Posterior vena cava (tissue), 2 donors: ENCODE measurements at places on chromosomes 6 and 20.

- no peak for DNase-seq
These were observed 95.1 kb upstream of the FOXP4 start for GRCh38 chr6:41451039-41451438.

DNA sequence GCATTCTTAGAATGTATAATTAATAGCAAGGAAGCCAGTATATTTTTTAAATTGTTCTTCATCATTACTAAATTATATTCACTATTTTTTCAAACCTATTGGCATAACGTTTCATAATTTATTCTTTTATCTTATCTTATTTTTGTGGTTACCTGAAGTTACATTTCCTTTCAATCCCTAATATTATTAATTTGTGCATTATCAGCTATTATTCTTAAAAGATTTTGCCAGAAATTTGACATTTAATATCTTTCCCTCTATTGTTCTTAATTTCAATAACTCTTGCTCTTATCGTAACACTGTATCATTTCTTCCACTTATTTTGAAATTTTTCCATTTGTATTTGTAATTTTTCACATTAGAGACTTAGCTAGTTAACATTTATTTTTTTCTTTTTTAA is 18.4 kb downstream of the OR14J1 start:
- no peak for DNase-seq

DNA sequence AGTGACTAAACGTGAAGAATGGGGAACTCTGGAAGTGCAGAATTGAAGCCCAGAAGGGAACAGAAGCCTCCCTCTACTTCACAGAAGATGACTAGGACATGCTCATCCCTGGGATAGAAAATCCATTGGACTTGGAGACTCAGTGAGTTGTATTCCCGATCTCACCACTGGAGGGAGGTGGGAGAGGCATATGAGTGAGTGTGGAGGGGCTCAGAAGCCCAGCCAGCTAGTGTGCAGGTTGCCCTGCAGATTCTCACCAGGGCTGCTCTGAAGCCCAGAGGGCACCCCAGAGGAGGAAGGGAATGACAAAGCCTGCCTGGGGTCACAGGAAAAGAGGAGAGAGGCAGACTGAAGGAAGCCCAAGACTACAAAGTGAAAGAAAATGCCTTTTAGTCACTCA is 42.1 kb upstream of the HLA-E start:
- DNase-seq, result no peak

DNA sequence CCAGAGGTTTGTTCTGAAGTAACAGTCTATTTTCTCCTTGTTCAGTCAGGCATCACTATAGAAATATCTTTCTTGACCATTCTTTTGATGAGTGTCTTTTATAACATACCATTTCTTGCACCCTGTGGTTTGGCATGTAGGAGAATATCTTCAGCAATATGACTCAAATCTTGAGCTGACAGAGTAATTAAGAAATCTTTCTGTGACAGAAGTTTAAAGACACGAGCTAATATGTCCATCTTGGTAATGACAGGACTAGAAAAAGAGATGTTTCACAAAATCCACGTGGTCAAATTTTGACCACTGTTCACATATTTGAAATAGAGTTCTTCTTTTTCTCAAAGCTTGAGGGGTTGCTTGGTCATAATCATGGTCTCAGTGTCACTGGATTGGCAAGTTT is 149.9 kb downstream of the MYB start:
- no peak for DNase-seq

DNA sequence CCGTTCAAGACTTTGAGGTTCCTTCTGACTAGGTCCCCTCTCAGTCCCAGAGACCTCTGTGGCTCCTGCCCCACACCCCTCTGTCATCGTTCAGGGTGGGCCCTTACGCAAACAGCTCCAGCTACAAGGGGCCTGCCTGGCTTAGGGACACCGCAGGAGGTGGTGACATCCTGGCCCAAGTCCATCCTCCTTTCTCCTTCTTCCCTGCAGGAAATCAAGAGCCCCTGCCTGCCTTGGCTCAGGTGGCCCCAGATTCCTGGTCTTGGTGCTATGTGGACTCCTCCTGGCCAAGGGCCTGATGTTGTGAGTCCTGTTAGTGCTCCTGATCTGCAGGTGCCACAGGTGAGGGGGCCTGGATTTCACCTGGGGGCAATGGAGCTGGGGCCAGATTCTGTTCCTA is 8.1 kb downstream of the TREML4 start:
- no peak for DNase-seq

DNA sequence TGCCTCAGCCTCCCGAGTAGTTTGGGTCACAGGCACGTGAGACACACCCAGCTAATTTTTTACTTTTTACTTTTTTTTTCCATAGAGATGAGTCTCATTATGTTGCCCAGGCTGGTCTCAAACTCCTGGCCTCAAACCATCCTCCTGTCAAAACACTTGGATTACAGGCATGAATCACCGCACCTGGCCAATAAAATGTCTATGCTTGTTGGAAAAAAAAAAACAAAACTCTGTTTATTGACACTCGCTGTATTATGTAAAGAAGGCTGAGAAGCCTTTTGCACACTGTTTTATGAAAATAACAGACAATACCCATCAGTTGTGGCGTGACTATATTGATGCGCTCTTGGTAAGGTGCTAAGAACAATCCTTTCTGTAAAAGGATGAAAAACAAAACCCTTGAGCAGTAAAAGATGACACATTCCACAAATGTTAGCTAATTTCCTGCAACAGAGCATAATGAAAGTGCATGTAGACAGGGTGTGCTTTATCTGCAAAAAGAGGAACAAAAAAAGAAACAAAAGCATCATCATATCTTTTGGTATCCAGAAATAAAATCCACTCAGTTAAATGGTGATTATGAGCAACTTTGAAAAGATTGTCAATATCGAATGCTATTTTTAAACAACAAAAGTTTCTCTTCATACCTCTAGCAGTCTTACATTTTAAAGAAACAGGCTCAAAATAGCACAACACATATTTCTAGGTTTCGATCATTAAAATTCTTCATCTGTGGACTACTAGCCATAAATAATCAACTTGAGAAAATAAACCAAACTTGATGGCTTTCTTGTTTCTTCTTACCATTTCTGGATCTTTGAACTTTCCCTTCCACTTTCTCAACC is 108.3 kb upstream of the PHACTR1 start:
- no peak for DNase-seq

- no peak for DNase-seq
These were observed 32.3 kb upstream of the GATA5 start for GRCh38 chr20:62507991-62508640.

DNA sequence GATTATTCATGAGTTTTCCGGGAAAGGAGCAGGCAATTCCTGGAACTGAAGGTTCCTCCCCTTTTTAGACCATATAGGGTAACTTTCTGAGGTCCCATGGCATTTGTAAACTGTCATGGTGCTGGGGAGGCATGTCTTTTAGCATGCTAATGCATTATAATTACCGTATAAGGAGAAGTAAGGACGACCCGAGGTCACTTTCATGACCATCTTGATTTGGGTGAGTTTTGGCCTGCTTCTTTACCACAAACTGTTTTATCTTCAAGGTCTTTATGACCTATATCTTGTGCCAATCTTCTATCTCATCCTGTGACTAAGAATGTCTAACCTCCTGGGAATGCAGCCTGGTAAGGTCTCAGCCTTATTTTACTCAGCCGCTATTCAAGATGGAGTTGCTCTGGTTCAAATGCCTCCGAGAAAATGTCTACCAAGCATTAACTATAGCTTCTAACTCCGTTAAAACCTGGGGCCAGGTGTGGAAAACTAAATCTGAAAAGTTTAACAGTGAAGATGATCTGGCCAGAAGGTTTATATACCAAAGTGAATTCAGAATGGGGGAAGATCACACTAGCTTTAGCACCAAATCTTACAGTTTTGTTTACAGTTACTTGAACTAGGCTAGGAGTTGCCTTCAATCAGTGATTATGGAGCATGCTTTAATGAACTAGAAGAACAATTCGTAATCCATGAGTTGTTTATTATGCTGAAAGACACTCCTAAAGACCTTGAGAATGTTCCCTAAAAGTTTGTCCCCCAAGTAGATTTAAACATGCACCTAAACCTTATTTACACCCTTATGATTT is 80.0 kb upstream of the TOP1 start:
- DNase-seq, result no peak
